ENCODE measurements at places on chromosomes 2 and 18.

GRCh38 chr2:120817956-120818325 is 82.3 kb downstream of the GLI2 start:
- no peak for DNase-seq

GRCh38 chr2:36027616-36028015 is 328.0 kb upstream of the CRIM1 start:
- DNase-seq = no peak

DNA sequence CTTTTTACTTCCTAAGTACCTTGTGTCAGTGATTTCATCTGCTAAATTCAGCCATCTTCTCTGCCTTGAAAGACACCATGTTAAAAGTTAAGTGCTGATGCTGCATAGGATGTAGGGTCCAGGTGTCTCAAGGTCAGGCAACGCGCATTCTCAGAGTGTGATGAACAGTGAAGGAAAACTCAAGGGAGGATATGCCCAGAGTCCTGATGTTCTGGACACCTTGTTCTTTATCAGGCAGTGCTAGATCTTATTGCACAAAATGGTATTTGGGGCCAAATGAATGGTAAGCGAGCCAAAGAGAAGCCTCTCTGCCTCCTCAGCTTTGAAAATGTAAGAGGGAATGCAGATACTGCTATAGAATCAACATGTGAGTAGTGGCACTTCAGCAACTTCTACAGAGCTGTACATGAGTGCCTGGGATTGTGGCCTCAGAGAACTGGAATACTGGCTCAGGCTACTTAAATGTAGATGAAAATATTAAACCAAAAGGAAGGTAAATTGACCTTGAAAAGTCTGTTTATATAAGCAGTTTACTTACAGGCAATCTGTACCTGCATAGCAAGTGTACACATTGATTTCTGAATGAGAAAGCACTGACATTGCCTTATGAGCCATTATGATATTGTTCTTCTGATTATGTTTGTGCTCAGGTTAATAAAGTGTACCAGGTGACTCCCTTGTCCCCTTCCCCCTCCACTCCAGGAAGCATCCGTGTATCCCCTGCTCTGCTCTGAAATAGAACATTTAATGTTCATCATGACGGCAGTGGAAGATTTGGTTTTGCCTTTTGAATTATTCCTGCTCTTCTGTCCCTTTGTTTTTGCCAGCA is 86.7 kb upstream of the RANBP2 start:
- DNase-seq = no peak

- DNase-seq = no peak
Observed at GRCh38 chr2:162210385-162210784, 32.9 kb downstream of the FAP start.

- no peak for DNase-seq
Observed at GRCh38 chr2:222943820-222944219, 83.0 kb downstream of the ACSL3 start.

DNA sequence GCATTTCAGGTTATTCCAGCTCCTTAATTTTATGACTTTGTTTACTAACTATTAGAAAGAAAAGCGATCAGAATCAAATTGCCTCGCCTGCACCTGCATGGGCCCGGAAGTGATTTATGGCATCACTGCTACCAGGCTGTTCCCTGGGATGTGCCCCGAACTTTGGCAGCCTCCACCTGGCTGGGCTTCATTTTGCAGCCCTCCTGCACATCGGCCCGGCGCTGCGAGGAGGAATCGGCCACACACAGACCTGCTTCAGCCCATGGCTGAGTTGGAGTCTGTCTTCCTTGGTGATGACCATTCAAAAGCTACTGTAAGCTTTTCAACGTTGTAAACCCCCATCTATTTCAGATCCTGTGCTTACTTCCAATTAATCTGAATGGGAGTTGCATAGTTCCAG is 638.0 kb downstream of the RNF144A start:
- no peak for DNase-seq

DNA sequence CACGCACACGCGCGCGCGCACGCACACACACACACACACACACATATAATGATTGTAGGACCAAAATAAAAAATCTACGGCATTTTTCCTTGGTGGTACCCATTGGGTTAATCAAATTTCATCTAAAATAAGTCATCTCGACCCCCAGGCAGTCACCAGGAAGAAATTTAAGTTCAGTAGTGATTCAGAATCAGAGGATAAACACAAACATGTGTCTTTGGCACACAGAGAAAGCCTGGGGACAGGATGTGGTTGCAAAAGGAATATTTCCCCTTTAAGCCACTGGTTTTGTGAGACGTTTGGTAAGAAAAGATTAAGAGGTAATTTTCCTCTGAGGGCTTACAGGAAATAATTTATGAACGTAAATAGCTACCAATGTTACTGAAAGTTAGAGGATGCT is 171.6 kb upstream of the PIEZO2 start:
- DNase-seq = peak; percentile 70

GRCh38 chr2:85131116-85131515 is 2.1 kb upstream of the TCF7L1 start:
- DNase-seq = no peak

DNA sequence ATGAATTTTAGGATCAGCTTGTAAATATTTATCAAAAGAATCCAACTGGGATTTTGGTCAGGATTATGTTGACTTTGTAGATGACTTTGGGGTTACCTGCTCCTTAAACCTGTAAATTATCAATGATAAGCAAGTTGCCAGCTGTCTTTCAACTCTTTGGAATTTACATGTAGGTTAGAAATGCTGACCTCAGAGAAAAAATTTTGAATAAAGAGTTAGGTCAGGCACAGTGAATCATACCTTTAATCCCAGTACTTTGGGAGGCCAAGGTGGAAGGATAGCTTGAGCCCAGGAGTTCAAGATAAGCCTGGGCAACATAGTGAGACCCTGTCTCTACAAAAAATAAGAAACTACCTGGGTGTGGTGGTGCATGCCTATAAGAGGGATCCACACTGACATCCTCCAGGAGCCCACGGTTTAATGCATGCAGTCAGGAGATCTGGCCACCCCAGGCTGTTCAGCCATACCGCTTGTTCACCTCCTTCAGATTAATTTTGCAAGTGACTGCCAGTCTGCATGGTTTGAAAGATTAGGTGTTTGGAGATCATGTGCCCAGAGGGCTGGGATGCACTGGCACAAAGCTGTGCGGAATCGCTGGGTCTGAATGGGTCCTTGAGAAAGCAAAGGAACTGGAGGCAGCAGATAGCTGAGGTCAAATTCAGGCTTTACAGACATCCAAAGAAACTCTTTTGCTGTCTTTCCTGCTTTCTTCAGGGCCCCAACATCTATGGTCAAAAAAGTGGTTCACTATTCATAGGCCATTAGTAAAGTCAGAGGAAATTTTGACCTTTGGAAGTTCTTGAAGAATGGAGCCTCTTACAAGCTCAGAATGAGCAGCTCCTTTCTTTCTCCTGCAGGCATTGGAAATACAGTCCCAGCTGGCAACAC is 83.4 kb upstream of the TXNDC2 start:
- no peak for DNase-seq

DNA sequence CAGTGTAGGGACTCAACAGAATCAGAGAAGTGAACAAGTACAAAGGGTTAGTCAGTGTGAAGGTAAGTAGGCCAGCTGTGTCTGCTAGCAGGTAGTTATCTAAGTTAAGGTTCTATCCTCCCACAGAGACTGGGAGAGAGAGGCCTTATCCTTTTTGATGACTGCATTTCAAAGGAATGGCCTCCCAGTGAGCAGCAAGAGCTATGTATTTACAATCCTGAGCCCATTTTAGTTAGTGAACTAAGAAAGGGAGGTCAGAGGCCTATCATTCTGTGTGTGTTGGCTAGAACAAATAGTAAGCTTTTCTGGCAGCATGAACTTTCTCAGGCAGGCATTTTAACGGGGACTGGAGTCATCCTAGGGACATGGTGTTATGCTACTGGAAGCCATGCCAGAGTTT is 182.9 kb downstream of the VWC2L start:
- peak; percentile 86 for DNase-seq

GRCh38 chr2:26344581-26345282 is 1.2 kb upstream of the SELENOI start:
- DNase-seq = no peak

- DNase-seq = no peak
Observed at GRCh38 chr2:226411727-226412360, 387.8 kb downstream of the IRS1 start.

- DNase-seq = no peak
Observed at GRCh38 chr2:68849579-68850030, 21.6 kb downstream of the BMP10 start.

GRCh38 chr18:45109271-45109670 is 428.6 kb downstream of the SETBP1 start:
- DNase-seq = no peak

- no peak for DNase-seq
Observed at GRCh38 chr18:36635414-36636096, 193.2 kb downstream of the TPGS2 start.

- DNase-seq = no peak
Observed at GRCh38 chr2:127721311-127721977, 20.1 kb downstream of the SFT2D3 start.

- DNase-seq = no peak
Observed at GRCh38 chr2:240245706-240246105, 105.2 kb upstream of the OTOS start.

- no peak for DNase-seq
Observed at GRCh38 chr18:13403786-13404549, 185.4 kb downstream of the LDLRAD4 start.

- peak; percentile 51 for DNase-seq
Observed at GRCh38 chr2:29663268-29663667, 258.1 kb downstream of the ALK start.

DNA sequence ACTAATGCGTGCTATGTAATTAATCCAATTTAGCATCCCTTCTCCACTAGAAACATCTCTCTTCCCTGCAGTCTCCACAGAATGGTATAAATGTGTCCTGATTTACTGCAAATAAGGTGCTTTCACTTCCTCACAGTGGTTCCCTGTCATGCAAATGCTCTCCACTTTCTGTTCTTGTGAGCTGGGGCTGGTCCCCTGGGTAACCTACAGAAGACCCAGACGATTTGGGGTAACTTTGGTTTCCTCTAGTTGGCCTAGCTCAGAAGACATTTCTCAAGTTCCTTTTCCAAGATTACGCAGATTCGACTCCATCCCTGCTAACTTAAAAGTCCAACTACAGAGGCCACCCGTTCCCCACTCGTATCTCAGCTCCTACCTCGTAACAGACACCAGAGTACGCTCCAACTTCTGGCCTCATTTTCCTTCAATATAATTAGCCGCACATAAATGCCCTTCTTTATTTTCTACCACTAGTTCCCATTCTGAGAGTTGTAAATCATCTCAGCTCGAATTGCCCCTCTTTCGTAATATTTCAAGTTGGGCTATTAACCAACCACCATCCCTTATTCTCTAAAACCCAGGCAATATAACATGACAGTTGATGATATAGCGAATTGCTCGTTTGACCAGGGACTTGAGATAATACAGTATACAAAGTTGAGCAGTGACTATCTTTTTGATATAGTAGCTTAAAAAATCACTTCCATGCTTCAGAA is 28.8 kb upstream of the NEDD4L start:
- DNase-seq = no peak

- DNase-seq = no peak
Observed at GRCh38 chr2:166088634-166089033, 39.2 kb downstream of the SCN1A start.

- no peak for DNase-seq
Observed at GRCh38 chr18:66438711-66439536, 165.0 kb downstream of the CDH19 start.

DNA sequence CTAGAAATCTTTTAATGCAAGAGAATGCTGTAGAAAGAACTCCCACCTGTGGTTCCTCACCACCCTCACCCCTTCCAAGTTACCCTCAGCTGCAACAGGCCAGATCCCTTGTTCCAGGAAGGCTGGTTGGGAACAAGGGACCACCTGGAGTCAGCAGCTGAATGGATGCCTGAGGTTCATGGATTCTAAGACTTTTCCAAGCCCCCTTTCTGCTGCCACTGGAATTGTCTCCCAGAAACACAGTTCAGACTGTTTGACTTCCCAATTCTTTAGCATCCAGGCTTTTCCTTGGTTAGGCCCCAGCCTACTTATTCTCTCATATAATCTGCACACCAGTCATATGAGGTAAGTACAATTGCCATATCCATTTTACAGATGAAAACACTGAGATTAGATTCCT is 8.0 kb upstream of the ADCY3 start:
- no peak for DNase-seq

DNA sequence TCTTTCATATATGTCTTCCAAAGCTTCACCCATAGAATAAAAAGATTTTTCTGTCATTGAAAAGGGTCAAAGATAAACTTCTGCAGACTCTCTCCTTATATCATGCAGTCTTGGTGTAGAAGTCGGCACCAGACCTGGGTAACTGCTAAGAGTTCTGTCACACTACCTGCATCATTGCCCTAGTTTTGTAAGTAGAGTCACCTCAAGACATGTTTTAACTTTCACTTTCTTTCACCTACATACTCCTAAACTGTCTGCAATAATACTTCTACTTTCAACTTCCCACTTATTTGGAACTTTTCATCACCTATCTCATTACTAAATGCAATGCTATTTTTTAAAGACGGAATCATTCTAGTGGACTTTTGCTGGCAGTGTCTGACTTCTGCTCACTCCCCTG is 475.6 kb upstream of the VRK2 start:
- DNase-seq = no peak

DNA sequence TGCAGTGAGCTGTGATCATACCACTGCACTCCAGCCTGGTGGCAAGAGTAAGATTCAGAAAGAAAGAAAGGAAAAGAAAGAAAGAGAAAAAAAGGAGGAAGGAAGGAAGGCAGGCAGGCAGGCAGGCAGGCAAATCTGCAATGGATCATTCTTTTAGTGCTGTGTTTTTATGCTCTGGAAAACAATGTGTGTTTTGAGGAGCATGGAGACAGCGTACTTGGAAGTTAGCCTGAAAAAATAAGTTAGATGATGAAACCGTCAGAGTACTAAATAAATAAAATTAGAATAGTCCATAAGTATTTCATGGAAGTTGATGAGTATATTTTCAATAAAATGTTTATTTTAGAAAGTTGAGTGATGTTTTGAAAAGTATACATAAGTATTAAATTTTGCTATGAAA is 366.4 kb upstream of the CDH20 start:
- no peak for DNase-seq

- no peak for DNase-seq
Observed at GRCh38 chr2:171289316-171289715, 128.6 kb upstream of the TLK1 start.

DNA sequence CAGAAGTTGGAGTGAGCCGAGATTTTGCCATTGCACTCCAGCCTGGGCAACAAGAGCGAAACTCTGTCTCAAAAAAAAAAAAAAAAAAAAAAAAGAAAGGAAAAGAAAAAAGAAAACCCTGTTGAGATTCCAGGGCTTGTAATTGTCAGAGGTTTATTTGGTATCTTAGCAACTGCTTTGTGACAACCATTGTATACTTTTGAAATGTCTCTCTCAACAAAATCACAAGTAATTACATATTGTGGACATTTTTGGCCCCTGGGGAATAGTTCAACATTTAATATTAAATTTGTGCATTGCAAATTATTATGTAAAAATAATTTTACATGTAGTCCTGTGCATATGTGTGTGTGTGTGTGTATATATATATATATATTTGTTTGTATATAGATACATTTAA is 270.8 kb downstream of the GALNT13 start:
- DNase-seq = no peak

DNA sequence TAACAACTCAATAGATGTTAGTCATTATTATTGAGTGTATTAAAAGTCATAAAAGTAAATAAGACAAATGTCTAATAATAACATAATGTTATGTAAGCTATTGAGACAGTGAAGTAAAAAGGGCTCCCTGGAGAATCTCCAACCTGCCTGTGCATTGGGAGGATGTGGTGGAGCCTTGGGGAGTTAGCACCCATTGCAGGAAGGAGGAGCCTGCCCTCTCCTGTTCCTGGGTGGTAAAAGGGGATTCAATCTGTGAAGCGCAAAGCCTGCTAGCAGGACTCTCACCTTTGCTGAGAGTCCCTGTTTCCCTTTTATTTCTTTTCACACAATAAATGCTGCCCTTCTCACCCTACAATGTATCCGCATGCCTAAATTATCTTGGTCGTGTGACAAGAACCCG is 206.1 kb downstream of the RAB3GAP1 start:
- no peak for DNase-seq
